ENCODE measurements at places on chromosomes 5 and 9.
A peak's percentile ranks its signal among the peaks of the same experiment; 100 is the strongest.

- no peak for DNase-seq
These were observed 79.8 kb downstream of the MRPL36 start for GRCh38 chr5:1719860-1720259.

GRCh38 chr9:92507005-92507404 is 24.7 kb upstream of the ASPN start:
- no peak for DNase-seq

DNA sequence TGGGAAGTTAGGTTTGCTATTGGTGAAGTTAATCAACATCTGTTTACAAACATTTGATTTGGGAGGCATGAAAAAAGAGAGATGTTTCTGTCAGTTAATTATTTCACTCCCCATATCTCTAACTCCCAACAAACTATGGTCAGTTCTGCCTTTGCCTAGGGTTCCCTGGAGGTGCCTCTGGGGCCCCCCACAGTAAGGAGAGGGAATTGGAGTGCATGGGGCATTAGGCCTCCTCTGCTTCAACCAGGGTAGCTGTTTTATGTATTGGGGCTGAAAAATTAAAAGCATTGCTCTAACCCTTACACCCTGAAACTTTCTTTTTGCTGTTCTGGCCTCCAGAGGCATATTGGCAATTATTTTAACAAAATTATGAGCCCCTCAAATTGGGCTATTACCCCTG is 32.3 kb downstream of the RUSC2 start:
- no peak for DNase-seq

GRCh38 chr5:128825826-128826225 is 139.5 kb upstream of the SLC27A6 start:
- peak; percentile 51 for DNase-seq

DNA sequence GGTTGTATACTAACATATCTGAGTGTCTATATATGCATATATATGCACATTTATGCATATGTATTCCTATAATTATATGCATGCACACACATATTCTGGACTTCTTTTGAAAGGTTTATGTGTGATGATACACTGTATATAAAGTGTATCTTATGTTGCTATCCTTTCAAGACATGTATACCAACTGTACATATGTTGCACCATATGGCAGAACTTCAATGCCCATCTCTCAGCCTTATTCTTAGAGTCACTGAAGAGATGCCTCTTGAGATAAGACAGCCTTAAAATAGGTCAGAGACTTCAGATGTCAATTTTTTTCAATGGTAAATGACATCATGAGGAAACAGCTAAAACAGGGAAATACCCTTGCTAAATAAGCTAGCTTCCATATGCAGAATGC is 461.4 kb downstream of the SPATA31D1 start:
- DNase-seq: no peak

GRCh38 chr9:107940616-107941595 is 451.3 kb upstream of the KLF4 start:
- DNase-seq: no peak
